BJ (cell line): ENCODE measurements at places on chromosomes 6 and 20.

GRCh38 chr20:4083098-4083865 is 67.9 kb upstream of the RNF24 start:
- no peak for DNase-seq

- no peak for DNase-seq
Measured at GRCh38 chr6:2542858-2543218, 207.9 kb downstream of the MYLK4 start.

GRCh38 chr6:33894438-33894837 is 90.6 kb upstream of the MLN start:
- no peak for DNase-seq

DNA sequence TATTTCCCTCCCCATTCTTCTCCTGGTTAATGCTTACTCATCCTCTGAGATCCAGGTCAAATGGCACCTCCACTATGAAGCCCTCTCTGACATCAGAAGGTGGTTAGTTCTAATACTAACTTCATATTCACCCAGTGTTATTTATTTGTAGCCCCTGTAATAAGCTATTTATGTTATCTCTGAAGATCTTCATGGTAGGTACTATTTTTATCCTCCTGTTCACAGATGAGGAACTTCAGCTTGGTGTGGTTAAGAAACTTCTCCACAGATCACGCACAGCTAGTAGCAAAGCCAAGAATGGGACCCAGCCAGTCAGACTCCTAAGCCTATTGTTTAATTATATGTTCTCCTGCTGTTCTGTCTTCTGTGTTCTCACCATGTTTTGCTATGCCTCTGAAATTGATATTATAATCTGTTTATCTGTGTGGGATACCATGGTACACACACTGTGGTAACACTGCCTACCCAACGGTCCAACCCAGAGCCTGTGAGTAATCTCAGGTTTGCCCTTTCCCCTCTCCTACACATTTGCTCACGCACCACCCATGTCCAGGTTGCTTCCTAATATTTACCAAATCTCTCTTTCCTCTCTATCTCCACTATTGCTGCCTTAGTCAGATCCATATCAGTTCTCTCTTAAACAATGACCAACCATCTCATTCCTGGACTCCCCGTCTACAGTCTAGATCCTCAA is 98.4 kb downstream of the IPCEF1 start:
- no peak for DNase-seq

GRCh38 chr6:156582509-156582992 is 194.6 kb upstream of the ARID1B start:
- no peak for DNase-seq

DNA sequence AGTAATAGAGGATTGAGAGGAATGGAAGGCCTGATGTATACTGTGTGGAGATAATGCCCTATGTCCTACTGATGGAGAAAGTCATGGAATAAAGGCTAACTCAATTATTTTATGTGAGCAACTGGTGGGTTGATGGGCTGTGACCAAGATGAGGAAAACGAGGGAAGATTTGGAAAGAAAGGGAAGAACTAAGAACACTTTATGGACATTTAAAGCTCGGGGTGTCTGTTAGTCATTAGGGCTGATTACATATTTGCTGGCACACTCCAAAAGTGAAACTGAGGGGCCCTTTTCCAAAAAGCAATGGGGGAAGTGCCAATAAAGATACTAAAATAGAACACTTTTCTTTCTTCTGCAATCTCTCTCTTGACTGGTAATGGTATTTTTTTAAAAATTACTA is 439.5 kb downstream of the PLCB1 start:
- DNase-seq: no peak

DNA sequence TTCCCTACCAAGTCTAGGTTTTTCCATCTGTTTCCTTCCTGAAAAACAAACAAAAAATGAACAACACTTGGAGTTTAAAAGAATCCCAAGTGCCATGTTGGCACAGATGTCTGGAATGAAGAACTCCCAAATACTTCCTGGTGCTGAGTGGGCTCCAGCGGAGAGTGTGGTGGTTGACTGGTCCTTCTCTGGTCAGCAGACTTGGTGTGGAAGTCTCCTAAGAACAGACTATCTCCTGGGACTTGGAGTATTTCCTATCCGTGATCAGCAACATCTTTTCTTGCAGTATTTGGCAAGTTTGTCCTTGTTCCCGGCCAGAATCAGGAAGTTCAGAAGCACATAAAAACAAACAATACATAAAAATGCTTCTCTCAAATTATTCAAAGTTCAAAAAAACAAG is 154.1 kb downstream of the MTFR2 start:
- DNase-seq: no peak

GRCh38 chr20:47775841-47776240 is 9.4 kb downstream of the SULF2 start:
- no peak for DNase-seq

- peak; percentile 49 for DNase-seq
Measured at GRCh38 chr6:30836431-30836866, 47.9 kb upstream of the DDR1 start.

DNA sequence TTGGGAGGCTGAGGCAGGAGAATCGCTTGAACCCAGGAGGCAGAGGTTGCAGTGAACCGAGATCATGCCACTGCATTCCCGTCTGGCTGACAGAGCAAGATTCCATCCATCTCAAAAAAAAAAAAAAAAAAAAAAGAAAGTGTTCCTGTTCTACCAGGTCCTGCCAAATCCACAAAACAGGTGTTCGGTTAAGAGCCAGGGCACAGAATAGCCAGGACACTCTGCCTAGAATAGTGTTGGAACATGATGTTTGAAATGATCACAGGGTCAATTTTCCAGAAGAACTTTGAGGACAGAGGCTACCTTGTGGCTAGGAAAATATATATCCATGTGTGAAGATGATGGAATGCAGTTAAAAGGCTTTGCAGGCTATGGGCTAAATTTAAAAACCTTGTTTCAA is 63.6 kb upstream of the TRAF3IP2 start:
- DNase-seq: no peak

GRCh38 chr6:158599635-158600034 is 39.7 kb downstream of the TMEM181 start:
- DNase-seq: no peak

GRCh38 chr6:17656092-17656491 is 50.6 kb downstream of the NUP153 start:
- no peak for DNase-seq

- no peak for DNase-seq
Measured at GRCh38 chr20:62162765-62163484, 19.4 kb downstream of the SS18L1 start.

DNA sequence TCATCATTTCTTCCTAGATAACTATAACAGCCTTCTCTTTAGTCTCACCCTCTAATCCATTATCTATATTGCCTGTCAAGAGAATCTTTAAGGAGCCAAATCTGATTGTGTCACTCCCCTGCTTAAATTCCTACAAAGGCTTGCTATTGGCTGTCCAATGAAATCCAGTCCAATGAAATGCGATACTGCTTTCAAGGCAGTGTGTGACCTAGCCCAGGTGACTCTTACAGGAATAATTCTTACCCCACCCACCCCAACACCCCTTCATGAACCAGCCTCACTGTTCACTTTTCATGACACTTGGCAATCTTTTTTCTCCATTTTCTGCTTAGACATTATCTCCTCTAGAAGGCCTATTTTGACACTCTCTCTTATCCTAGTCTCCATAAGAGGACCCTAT is 163.3 kb upstream of the MARCKS start:
- no peak for DNase-seq

- no peak for DNase-seq
Measured at GRCh38 chr6:159908979-159909378, 18.2 kb downstream of the MAS1 start.

GRCh38 chr20:15739035-15739434 is 834.2 kb downstream of the KIF16B start:
- DNase-seq: no peak

- DNase-seq: no peak
Measured at GRCh38 chr6:144549837-144550747, 265.0 kb downstream of the UTRN start.

- no peak for DNase-seq
Measured at GRCh38 chr20:61789329-61789728, 276.4 kb downstream of the TAF4 start.
